MCF 10A (cell line): ENCODE measurements at places on chromosomes 6 and 20.

DNA sequence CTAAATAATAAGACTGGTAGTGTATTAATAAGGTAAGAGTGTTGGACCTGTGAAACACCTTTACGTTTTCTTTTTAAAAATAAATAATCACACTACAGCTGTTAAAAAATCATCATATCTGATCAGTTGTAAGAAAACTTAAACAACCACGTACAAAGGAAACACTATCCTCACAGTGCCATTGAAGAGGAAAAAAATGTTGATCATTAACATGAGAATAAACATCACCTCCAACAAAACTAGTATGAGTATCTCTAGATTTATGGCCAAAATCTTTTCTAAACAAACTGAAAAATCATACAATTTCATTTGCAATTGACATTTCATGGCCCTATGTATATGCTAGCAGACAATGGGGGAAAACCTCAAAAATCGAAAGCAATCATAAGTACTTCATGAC lies 590 bp downstream of the EYS start:
- DNase-seq, result no peak

- no peak for DNase-seq
These were observed 22.5 kb downstream of the SERINC1 start for GRCh38 chr6:122449069-122449468.

- DNase-seq, result no peak
These were observed 6.7 kb downstream of the MYO6 start for GRCh38 chr6:75755704-75756103.

DNA sequence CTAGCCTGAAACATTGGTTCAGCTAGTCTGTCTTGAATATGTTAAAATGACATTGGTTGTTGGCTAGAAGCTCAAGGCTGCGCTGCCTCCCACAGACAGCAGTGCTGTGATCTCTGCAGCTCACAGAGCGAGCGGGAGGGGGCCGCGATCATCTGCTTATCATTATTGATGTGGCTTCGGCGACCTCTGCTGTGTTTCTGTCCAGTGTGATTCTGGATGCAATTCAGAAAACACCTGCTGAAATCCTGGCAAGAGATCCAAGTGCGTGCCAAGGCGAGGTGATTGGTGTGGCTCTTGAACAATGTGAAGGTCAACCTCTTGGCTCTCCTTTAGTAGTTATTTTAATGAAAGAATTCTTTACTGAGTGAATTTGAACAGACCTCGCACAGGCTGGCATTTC lies 142.3 kb upstream of the SASH1 start:
- no peak for DNase-seq

- no peak for DNase-seq
These were observed 11.1 kb upstream of the NOTCH4 start for GRCh38 chr6:32234934-32235333.

- DNase-seq, result no peak
These were observed 48.7 kb upstream of the CDH4 start for GRCh38 chr20:61203320-61203719.

- no peak for DNase-seq
These were observed 212.4 kb downstream of the GMPR start for GRCh38 chr6:16450821-16451220.

DNA sequence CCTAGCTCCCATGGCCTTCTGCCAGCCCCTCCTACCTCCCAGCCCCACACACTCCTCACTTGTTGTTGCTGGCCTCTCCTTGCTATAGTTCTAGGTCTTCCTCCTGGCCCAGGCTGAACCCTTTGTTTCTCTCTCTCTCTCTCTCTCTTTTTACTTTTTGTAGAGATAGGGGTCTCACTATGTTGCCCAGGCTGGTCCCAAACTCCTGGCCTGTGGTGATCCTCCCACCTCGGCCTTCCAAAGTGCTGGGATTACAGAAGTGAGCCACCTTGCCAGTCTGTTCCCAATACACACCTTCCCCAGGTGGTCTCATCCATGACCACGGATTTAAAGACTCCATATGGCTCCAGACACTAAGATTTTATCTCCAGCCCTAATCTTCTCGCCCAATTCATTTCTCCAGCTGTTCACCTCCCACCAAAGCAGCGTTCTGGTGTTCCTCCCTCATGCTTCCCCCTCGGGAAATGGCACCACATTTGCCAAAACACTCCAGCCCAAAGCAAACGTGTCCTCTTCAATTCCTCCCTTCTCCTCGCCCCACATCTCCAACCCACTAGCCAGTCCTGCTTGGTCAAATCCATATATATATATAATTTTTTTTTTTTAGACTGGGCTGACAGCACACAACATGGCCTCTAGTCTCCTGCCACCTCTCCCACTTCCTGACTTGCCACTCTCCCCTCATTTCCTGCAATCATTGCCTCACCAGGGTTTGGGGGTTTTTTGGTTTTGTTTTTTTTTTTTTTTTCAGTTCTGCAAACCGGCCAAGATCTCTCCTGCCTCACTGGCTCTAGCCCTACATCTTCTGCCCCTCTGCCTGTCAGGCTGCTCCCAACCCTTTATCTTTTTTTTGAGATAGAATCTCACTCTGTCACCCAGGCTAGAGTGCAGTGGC lies 104.4 kb downstream of the NCR2 start:
- no peak for DNase-seq

DNA sequence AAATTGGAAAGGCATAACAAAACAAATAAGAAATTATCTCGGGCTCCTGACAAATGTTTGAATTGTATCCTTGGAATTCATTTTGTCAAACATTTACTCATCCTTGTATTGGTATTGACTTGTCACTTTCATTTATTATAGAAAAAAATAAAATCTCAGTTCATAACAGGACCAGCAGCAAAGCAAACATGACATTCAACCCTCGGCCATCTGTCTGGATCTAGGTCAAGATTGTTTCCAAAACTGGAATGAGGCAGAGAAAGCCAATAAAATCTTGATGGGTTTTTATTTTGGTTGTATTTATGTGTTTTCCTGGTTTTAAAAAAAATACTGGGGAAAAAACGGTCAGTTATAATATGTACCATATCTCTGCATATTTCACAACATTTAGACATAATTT lies 42.9 kb upstream of the FABP7 start:
- DNase-seq, result no peak

DNA sequence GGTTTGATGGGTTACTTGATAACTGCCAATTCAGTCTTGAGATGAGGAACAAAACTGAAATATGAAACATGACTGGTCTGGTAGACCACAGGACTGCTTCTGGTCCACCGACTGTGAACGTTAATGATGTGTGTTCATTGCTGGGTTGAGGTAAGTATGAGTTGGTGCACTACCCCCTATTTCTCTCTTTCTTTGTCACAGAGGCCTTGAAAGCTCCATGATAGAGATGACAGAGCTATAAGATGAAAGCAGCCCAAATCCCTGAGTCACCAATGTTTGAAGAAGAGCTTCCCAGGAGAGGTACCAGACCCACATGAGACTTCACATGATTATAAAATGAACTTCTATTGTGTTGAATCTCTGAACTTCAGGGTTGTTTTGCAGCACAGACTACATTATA lies 555.5 kb downstream of the PTPRT start:
- DNase-seq, result no peak
